ENCODE measurements at places on chromosomes 1 and 21.

DNA sequence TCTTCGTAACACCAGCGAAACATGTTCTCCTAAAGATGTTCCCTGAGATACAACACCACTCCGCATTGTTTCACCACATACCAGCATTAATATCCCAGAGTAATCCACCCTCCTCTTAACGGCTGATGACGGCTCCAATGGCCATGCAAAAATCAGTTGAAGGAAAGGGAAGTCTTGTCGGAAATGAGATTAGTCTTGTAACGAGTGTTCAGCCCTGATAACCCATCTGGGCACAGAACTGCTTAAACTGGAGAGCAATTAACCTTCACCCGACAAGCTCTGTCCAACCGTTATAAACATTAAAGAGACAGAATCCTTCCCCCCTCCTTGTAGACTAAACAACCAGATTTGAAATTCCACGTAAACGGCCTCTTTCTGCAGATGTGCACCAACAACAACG lies 21.9 kb downstream of the ERG start:
- no peak for DNase-seq

DNA sequence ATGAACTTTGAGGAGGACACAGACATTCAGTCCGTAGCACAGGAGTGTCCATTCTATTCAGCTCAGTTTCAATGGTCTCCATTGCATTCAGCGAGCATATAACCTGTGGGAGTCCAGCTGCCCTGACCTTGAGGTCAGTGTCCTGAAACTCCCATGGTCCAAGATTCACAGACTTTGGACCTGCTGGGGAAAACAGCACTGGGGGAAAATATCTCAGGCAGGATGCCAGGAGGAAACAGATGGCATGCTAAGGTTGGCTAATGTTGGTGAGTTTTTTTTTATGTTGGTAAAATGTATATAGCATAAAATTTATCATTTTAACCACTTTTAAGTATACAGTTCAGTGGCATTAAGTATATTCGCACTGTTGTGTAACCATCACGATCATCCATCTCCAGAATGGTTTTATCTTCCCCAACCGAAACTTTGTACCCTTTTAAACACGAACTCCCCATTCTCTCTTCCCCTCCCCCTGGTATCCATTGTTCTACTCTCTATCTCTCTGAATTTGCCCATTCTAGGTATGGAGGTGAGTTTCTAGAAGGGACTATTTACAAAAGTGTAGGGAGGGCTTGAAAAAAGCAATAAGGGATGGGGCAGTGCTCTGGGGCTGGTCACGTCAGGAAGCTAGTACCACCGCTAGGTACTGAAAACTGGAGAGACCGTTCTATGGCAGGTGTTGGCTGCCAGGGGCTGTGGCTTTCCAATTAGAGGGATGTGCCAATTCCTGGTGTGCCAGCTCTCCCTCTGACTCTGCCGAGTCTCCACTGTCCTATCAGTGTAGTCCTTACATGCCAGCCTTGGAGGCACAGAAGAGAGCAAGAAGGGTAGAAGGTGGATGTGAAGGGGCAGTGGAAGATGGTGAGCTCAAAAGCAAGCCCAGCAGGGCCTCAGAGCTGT lies 85.3 kb downstream of the FOXD2 start:
- DNase-seq: no peak

GRCh38 chr1:240612811-240613210 lies 856 bp upstream of the GREM2 start:
- no peak for DNase-seq

GRCh38 chr1:232579466-232579865 lies 50.5 kb downstream of the SIPA1L2 start:
- no peak for DNase-seq

- no peak for DNase-seq
Observed at GRCh38 chr1:152886758-152887409, 8.8 kb downstream of the SMCP start.

- DNase-seq: no peak
Observed at GRCh38 chr21:44086636-44087425, 20.4 kb upstream of the PWP2 start.
